ENCODE measurements at places on chromosomes 6 and 20.

DNA sequence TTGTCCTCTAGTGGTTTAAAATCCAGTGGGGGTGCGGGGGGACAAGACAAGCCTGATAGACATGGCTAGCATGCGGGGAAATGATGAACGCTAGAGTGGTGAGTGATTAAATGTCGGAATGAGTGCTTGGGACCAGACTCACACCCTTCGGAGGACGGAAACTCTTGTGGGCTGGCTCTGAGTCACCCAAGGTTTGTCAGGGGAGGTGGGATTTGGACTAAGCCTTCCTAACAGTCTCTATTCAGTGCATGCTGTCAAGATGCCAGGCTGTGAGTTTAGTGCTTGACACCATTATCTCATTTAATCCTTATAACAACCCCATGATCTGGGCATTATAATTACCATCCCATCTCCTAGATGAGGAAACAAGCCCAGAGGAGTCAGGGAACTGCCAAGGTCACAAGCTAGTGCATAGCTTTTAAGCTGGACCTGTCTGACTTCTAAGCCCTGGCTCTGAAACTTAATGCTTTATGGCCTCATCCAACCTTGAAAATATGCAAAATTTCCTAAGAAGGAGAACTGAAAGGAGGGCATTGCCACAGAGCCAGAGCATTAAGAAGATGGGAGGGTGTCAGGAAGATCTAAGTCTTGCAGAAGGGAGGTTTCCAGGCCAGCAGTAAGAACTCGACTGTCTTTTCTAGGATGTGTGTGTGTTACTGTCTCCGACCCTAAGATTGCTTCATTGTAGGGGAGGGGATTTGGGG is 168.7 kb upstream of the LRFN2 start:
- DNase-seq, result no peak

- no peak for DNase-seq
Measured at GRCh38 chr20:29687438-29687837, 1570.0 kb upstream of the DEFB115 start.

- DNase-seq, result no peak
Measured at GRCh38 chr20:44271915-44272663, 25.0 kb downstream of the GDAP1L1 start.

- peak; percentile 84 for DNase-seq
Measured at GRCh38 chr6:37242429-37243052, 15.0 kb upstream of the TBC1D22B start.

GRCh38 chr6:5287205-5287965 is 26.1 kb downstream of the FARS2 start:
- no peak for DNase-seq

DNA sequence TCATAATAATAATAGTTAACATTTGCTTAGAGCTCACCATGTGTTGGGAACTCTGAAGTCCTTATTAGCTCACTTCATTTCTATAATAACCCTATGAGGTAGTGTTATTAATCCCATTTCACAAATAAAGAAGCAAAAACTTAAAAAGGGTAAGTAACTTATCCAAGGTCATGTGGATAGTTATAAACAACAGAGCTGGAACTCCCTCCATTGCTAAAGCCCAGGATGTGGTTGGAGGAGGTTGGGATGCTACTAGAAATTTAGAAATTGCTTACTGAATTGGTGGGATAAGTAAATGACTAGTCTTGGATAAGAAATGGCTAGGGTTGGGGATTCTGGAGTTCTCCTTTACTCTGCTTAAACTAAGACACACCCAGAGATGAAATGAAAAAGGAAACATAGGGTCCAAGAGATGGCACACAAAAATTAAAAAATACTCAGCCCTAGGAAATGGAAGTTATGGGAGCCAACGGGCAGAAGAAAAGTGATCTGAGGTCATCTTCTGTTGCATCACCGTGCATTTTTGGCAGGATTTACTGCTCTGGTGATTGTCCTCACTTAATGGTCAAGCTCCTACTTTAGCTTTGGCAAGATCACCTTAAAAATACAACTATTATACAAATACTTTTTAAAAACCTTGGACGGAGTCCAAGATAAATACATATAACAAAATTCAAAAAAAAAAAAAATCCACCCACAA is 7.7 kb upstream of the CLIC5 start:
- no peak for DNase-seq

DNA sequence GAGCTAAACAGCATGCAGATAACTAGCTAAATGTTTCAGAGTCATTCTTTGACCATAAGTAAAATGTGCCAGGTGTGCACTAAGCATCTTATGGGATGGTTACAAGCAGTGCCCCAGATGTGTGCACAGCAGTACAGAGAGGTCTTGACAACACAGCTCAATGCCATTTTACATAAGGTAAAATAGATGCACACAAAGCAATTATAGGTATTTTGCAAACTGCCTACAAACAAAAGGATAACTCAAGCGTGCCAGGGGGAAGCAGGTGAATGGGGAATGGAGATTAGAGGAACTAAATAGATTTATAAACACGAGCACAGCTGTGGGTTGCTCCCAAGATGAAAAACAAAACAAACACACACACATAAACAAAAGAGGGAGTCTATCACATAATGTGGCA is 64.8 kb downstream of the SLC2A10 start:
- no peak for DNase-seq

DNA sequence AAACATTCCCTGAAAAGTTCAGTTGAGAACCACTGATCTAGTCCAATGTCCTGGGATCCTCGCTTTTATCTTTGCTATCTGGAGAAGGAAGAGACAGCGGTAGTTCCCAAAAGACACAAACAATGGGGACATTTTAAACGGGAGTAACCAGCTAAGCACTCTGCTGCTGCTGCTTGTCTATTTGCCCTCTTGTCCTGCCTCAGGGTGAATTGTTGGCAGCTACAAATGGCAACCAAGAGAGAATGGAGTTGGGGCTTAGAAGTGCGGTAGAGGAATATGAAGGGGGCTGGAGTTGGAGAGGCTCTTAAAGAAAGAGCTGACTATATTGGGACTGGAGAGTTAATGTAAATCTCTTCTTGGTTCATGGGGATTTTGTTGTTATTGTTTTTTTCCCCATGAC is 6.5 kb upstream of the ZSWIM1 start:
- DNase-seq, result no peak

DNA sequence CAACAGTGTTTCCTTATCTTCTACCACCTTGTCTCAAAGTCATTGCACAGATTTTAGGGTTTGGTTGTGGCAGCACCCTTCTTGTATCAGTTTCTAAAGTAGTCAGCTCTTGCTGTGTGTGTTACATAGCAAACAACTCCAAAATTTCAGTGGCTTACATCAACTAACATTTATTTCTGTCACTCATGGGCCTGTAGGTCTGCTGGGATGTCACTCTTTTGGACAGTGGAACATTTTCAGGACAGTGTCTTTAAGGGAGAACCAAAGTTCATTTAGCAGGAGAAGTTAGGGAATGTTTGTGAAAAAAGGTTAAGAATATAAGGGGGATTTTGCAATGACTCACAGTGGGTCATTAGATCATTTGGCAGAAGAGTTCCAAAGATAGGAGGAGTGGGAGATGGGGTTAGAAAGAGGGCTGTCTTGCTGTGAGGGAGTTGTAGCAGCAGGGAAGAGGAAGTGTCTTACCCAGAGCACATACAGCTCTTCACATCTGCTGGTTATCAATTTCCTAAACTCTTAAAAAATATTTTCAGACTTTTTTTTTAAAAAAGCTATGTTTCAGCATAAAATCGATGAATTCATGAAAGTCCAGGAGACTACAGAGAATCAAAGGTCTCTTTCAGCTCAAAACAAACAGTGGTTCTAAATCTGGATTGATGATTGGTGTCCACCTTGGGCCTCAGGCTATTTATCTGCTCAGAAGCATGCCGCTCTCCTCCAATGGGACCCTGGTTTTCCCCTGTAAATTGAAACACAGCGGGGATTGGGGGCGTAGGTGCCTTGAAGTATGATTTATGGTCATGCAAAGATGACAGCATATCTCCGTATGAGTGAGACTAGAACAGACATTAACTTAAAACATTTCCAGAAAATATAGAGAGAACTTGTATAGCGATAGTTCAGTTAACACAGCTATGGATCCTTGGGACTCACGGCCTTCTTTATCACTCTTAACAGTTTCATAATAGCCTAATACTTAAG is 117.3 kb downstream of the B3GAT2 start:
- no peak for DNase-seq

DNA sequence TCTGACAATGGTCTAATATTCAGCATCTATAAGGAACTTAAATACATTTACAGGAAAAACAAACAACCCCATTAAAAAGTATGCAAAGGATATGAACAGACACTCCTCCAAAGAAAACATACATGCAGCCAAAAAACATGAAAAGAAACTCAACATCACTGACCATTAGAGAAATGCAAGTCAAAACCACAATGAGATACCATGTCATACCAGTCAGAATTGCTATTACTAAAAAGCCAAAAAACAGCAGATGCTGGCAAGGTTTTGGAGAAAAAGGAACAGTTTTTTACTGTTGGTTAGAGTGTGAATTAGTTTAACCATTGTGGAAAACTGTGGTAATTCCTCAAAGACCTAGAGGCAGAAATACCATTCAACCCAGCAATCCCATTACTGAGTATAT is 339.0 kb upstream of the ADGRB3 start:
- DNase-seq, result no peak

GRCh38 chr6:33632558-33633039 is 11.5 kb downstream of the ITPR3 start:
- DNase-seq, result no peak

DNA sequence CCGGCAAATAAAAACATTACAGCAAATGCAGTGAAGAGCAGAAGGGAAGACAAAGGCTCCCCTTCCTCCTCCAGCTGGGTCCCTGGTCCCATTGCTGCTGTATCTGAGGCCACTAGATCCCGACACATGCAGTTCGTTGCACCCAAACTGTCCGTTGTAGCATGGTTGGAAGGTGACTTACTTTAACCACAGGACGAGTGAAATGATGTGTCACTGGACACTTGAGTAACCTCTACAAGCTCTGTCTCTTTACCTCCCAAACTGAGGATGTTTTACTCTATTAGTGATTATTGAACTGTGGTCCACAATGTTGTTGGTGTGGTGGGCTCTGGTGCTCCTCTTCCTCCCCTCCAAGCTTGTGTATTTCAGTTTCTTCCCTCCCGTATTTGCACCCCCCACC is 46.2 kb upstream of the ARMH2 start:
- no peak for DNase-seq

DNA sequence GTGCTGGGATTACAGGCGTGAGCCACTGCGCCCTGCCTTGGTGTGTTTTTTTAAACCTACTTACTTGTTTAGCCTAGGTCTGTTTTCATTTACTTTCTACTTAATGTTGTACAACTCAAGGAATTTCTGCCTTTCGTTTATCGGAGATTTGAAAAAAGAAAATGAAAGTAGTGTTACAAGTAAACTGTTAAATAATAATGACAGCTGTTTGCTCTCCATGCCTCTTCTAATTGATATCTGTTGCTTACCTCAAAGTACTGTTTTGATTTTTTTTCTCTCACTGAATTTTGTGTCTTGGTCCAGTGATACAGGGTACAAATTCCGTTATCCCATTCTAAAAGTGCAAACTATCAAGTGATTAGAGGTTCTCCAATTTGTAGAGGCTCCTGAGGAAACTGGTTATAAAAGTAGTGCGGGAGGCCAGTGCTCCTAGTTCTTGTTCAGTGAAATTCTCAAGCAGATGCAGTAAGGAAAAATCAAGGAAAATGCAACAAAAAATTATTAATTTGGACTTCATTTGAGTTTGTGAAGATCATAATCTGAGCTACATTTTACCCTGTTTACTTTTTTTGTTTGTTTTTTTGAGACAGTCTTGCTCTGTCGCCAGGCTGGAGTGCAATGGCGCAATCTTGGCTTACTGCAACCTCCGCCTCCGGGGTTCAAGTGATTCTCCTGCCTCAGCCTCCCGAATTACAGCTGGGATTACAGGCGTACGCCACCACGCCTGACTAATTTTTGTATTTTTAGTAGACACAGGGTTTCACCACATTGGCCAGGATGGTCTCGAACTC is 2.2 kb downstream of the UBR2 start:
- DNase-seq, result no peak

GRCh38 chr6:32659856-32660595 is 6.4 kb downstream of the HLA-DQB1 start:
- no peak for DNase-seq

DNA sequence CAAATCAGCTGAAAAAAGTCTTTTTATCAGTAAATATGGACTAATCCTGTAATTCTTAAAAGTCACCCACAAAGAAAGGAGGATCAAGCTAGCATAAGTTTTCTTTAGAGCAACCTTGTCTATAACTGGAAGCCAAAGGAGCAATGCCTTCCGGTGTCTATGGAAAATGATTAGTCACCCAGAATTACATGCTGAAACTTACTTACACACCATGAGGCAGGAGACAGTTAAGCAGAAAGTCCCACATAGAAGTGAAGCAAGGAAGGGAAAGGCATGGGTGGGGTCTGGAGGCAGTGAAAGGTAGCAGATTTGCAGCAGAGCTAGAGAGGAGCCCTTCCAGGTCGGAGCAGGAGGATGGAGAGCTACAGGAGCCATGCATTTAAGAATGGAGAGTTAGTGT is 153.7 kb upstream of the RIPOR2 start:
- no peak for DNase-seq

DNA sequence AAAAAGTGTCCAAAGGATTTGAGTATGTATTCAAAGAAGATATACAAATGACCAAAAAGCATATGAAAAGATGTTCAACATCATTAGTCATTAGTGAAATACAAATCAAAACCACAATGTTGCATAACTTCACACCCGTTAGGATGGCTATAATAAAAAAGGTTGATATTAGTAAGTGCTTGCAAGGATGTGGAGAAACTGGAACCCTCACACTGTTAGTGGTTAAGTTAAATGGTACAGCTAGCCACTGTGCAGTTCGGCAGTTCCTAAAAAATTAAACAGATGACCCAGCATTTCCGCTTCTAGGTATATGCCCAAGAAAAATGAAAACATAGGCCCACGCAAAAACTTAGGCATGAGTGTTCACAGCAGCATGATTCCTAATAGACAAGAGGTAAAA is 38.6 kb downstream of the IBTK start:
- DNase-seq, result no peak

DNA sequence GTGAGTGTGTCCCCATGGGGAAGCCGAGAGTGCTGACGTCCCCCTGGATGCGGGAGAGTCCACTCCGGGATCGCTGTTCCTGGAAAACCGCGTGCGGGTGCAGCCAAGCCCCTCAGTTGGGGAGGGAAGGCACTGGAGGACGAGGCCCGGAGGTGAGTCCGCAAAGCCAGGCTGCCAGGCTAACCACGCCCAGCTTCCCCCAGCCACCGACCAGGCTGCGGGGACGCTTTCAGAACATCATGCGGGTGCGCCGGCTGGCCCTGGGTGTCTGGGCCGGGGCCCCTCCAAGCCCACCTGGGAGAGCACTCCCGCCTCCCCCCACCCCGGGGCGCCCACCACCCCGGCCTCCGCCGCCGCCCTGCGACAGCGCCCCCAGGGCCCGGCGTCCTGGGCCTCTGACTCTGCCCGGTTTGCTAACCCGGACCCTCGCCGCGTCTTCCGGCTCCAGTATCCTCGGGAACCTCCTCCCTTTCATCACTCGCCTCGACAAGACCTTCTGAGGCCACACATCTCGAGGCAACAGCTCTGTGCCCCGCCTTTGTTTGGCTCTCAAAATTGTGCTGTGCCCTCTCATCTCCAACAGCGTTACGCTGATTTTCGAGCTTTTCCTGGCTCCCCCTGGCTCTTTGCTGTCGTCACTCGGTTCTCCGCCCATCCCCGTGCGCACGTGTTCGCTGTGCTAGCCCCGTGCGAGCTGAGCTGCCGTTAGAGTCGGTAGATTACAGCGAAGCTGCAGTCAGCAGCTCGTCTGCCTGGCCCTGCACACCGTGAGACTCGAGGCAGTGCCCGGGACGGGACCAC is 47.1 kb upstream of the ENTPD6 start:
- DNase-seq, result no peak

GRCh38 chr20:4805663-4806449 is 84.1 kb downstream of the PRND start:
- DNase-seq, result no peak
